ENCODE measurements at places on chromosomes 3 and 15.

DNA sequence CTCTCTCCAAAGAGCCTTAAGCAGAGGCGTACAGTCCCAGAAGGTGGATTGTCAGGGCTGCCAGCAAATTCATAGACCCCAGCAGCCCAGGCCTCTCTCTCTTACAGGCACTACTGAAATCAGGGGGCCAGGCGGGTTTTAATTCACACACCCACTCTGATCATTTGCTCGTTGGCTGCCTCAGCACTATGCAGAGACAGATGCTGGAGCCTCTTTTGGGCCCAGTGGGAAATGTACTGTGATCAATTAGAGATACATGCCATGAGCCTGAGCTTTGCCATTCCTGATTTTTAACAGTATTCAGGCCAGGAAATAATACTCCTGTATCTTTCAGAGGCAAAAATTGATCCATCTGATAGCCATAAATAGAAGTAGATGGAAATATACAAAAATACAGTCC is 53.0 kb downstream of the CMTM6 start:
- DNase-seq = no peak

GRCh38 chr3:66276705-66277274 is 56.0 kb downstream of the SLC25A26 start:
- DNase-seq = peak; percentile 89

GRCh38 chr3:178181088-178181487 is 355.1 kb upstream of the KCNMB2 start:
- DNase-seq = no peak

- DNase-seq = peak; percentile 82
Observed at GRCh38 chr3:187739561-187740332, 5.5 kb downstream of the BCL6 start.

DNA sequence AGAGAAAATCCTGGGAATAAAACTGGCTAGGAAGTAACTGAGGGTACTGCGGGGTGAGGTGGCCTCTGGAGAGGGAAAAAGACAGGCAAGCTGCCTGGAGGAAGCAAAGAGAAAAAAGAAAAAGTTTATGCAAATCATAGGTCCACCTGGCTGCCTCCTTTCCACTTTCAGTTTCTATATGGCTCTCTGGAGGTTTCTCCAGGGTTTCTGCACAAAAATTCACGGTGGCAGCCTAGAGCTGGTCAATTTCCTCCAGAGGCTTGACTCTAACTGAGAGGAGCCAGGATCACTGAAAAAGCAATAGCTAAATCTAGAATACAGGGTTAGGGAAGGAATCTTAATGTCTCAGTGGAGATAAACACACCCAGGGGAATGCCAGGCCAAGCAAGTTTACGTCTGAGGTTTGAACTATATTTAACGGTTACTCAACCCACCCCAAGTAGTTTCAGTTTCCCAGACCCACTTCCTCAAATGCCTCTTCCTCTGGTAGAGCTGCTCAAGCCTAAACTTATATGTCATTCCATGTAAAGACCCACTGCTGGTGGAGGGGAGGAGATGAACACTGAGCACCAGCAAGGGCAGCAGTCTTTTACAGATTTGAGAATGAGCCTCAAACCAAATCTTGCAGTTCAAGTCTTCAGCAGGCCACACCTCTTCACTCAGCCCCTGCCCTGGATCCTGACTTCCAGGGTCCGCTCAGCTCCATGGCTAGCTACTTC is 5.7 kb downstream of the LYSMD2 start:
- DNase-seq = peak; percentile 42

DNA sequence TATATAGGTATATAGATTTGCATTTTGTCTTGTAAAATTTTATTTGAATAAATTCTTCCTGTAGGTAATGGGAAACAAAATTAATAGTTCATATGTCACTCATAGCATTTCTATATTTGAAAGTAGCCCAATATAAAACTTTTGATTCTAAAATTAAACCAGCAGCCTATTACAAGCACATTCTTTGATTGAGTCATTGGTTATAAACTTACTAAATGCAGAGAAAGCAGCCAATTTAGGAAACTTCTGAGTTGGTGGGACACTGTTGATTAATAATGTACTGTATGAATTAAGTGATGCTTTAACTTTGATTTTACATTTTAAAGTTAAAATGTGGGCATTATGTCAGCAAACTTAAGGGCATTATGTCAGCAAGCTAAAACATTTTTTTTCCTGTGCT is 34.5 kb downstream of the NR1D2 start:
- DNase-seq = no peak

DNA sequence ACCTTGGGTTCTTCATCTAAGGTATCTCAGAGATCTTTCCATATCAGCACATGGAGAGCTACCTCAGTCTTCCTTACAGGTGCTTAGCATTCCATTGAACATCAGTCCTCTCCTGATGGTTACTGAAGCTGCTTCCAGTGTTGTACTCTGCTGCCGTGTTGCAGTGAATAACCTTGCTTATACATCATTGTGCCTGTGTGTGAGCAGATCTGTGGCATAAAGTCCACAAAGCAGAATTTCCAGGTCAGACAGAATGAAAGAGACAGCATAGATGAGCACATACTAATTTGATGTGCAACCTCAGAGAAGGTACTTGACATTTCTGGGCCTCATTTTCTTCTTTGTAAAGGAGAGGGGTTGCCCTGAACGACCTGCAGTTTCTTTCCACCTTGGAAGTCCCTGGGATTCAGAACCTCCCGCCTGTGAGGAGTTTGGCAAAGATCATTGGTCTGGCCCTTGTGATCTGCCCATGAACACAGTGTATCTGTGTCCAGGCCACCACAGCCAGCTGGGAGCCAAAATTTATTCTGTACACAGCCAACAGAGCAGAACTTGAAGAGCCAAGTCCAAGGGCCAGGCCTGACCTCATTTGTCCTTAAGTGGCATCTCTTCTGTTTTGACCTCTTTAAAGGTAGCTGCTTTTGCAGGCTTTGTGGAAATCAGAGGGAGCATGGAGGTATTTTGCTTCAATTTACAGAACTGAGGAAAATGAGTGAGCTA is 57.2 kb upstream of the SLC7A14 start:
- no peak for DNase-seq

DNA sequence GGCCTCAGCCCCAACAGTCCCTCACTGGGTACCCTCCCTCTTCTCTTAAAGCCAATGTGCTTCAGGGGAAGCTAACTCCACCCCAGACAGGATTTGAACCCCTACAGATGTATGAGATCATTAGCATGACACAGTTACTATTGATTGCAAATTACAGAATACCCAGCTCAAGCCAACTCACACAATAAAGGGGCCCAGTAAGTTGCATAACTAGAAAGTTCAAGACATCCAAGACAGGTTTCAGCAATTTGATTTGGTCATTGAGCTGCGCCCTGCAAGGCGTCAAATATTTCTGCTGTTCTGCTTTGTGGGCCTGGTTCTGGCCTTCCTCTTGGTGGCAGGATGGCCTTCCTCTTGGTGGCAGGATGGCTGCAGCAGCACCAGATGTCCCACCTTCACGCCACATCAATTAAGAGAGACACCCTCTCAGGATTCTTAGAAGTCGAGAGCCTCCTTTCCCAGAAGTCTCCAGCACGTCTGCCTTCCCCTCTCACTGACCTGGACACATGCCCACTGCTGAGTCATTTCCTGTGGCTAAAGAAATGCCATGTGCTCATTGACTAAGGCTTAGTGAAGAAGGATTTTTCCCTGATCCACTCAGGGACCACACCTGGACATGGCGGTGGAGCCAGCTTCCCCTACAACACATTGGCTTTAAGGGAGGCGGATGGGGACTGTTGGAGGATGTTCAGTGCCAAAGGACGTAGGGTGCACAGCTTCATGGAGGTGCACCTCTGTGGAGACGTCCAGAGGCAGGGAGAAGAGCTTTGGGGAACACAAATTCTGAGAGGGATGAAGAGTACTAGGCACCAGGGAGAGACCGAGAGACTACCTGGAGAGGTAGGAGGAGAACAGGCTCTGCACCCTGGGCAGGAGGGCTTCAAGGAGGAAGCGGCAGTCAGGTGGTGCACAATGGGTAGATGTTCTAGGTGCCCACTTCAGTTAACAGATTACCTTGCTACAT is 49.1 kb downstream of the DNASE1L3 start:
- DNase-seq = peak; percentile 57

- peak; percentile 76 for DNase-seq
Observed at GRCh38 chr15:70238917-70239316, 141.2 kb upstream of the TLE3 start.

DNA sequence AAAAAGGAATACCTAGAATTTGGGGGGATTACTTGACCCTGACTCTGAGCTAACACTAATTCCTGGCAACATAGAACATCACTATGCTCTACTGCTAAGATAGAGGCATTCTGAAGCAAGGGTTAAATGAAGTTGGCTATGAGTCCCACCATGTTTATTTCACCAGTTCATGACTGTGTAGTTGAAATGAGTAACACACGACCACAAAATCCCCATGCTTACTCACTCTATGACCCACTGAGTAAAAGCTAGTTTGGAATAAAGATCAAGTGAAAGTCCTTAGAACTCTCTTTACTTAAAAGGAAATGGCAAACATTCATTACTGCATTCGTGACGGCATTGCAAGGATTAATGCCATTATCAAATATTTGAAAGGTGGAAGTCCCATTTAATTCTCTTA is 47.4 kb downstream of the MRPL46 start:
- no peak for DNase-seq

DNA sequence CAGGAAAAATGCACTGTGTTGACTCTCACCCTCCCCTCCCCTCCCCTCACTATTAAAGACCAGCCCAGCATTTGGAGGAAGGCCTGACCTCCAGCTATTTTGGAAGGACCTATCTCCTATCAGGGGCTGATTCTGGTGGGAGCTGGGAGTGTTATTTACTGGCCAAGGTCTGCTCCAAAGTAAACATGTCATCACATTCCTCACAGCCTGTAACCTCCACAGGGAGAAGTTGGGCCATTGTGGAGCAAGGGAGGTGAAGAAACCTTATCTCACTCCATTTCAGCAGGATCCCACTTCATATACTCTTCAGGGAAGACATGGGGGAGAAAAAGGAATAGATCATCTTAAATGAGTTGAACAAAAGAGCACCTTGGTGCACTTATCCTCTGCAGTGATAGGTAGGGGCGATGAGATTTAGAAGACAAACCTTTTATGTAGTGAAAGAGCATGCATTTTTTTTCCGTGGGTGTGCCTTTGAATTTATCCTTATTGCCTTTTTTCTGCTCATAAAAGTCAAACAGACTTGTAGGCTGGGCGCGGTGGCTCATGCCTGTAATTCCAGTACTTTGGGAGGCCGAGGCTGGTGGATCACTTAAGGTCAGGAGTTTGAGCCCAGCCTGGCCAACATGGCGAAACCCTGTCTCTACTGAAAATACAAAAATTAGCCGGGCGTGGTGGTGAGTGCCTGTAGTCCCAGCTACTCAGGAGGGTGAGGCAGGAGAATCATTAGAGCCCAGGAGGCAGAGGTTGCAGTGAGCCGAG is 15.6 kb upstream of the FLNB start:
- no peak for DNase-seq

GRCh38 chr3:88003115-88003755 is 55.6 kb downstream of the CGGBP1 start:
- no peak for DNase-seq

- DNase-seq = no peak
Observed at GRCh38 chr15:77035584-77035983, 35.3 kb downstream of the TSPAN3 start.

DNA sequence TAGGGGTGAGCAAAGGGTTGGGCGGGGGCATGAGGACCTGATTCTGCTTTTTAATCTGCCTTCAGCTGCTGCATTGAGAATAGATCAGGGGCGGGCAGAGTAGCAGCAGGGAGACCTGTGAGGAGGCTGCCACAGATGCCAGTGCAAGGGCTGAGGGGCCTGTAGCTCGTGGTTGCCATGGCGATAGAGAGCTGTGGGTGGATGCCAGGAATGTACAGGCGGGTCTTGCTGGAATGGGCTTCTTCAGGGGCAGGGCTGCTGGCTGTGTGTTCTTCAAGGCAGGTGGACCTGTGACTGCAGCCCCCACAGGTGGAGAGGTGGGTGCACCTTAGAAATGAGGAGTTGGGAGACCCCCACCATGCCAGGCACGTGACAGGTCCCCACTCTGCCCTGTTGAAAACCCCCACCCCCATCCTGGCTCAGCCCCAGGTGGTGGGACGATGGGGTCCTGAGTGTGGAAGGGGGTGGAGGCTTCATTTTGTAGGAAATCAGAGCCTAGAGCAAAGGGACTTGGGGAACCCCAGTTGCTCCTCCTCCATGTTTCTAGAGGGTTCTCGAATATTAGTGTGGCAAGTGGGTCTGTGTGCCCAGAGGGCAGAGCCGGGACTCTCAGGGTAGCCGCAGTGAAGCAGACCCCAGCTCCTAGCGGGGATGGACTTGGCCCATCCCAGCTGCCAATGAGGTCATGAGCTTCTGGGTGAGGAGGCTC is 38.3 kb downstream of the SLC6A6 start:
- no peak for DNase-seq

DNA sequence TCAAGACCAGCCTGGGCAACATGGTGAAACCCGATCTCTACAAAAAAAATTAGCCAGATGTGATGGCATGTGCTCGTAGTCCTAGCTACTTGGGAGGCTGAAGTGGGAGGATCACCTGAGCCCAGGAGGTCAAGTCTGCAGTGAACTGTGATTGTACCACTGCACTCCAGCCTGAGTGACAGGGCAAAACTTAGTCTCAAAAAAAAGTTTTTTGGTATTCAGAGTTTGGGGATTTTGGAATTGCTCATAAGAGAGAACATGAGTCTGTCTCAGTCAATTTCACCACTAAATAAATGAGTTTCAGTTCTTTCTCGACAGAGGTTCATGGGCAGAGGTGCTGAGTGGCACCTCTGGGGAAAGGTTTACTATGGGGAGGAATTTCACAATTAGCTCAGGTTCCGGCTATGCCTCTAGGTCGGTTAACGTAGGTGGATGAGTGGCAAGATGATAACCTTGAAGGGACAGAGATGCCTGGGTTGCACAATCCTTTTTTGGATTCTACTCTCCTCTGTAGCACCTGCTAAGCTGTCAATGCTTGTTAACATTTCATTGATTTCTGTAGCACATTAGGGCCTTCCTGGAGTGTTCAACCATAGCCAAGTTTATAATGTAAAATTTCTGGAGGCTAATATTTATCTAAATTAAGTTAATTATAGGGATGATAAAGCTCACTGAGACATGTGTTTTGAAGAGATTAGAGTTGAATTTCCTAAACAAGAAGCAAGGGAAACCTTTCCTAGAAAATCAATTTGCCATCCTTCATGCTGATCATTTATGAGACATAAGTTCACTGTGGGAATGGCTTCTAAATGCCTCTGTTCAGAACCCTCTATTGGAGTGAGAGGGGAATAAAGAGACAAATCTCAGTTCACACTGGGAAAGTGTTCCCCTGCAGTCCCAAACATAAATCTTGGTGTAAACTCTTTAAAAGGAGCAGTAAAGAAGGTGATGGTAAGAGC is 37.4 kb upstream of the DCP1A start:
- no peak for DNase-seq

DNA sequence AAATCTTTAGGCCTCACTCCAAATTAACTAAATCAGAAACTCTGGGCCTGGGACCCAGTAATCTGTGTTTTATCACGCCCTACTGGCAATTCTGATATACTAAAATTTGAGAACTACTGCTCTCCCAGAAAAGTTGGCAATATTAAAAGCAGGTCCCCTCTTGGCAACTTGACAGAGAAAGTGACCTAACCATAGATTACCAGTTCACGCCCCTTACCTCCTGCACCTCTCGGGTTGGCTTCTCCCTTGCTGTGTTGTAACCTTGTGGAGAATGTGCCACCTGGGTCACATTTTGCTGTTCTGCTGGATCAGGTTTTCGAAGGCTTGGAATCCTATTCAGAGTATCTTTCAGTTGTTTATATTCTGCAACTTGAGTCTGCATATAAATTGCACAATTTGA is 59.1 kb downstream of the GOLIM4 start:
- DNase-seq = no peak

- DNase-seq = peak; percentile 53
Observed at GRCh38 chr15:90266061-90266431, 574 bp downstream of the NGRN start.

Data from trophoblast cell (in vitro differentiated cells and primary cell).